ENCODE measurements at places on chromosomes 5 and 9. TPM values are rescaled to one million over a fixed set of nuclear protein-coding genes. Genes with fewer than 3 reads are reported as not detected.

- H3K27ac ChIP-seq, result no peak overlapping the region
- H3K36me3 ChIP-seq, result no peaks in the 10 kb centered on the region
- DNase-seq, result no peak
- H3K4me3 ChIP-seq, result no peak overlapping the region
- H3K27me3 ChIP-seq, result no peaks in the 10 kb centered on the region
- H3K4me1 ChIP-seq, result no peaks in the 10 kb centered on the region
Measured at GRCh38 chr5:149426931-149427330, 47.8 kb upstream of the IL17B start.

GRCh38 chr9:118009614-118010013, 305.4 kb downstream of the TLR4 start:
- H3K27me3 ChIP-seq, result peaks cover 5% of the 10 kb centered on the region
- H3K27ac ChIP-seq, result no peak overlapping the region
- DNase-seq, result no peak
- H3K4me1 ChIP-seq, result no peaks in the 10 kb centered on the region

GRCh38 chr5:135192351-135192750, 158.3 kb upstream of the PITX1 start:
- no peak for DNase-seq
- no peaks in the 10 kb centered on the region for H3K36me3 ChIP-seq
- H3K27me3 ChIP-seq, result peaks cover 29% of the 10 kb centered on the region
- H3K27ac ChIP-seq, result no peak overlapping the region
- no peaks in the 10 kb centered on the region for H3K4me1 ChIP-seq

- H3K36me3 ChIP-seq, result no peaks in the 10 kb centered on the region
- H3K4me3 ChIP-seq, result no peak overlapping the region
- DNase-seq, result no peak
Measured at GRCh38 chr5:73354406-73354805, 94.2 kb downstream of the FOXD1 start.

DOK3 gene
- 0.98 TPM for total RNA-seq

GRCh38 chr5:159458217-159458711, 128.0 kb upstream of the IL12B start:
- no peaks in the 10 kb centered on the region for H3K36me3 ChIP-seq
- no peaks in the 10 kb centered on the region for H3K4me1 ChIP-seq
- no peak overlapping the region for H3K4me3 ChIP-seq
- H3K27me3 ChIP-seq, result no peaks in the 10 kb centered on the region
- no peak overlapping the region for H3K27ac ChIP-seq

- H3K4me1 ChIP-seq, result peaks cover 14% of the 10 kb centered on the region
- no peaks in the 10 kb centered on the region for H3K36me3 ChIP-seq
- no peaks in the 10 kb centered on the region for H3K27me3 ChIP-seq
- DNase-seq, result no peak
Measured at GRCh38 chr5:140025736-140026135, 17.4 kb downstream of the NRG2 start.
